Suppressor macrophage (primary cell): ENCODE measurements at places on chromosomes 1 and 21.

DNA sequence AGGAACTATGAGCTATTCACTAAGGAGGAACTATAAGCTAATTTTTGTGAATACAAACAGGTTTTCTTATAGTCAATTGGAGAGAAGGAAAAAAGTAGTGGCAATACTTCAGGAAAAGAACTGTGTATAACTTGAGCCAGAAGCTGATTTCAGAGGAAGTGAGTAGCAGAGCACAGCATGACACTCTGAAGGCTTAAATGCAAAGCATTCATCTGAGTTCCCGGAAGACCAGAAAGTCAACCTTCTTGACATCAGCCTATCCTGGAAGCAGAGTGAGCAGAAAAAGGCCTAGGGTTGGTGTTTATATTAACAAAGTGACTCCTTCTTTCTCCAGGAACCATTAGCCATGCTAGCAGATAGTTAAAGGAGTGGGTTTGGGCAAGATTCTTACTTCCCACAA lies 545.2 kb downstream of the MRPL39 start:
- DNase-seq: peak; percentile 4

DNA sequence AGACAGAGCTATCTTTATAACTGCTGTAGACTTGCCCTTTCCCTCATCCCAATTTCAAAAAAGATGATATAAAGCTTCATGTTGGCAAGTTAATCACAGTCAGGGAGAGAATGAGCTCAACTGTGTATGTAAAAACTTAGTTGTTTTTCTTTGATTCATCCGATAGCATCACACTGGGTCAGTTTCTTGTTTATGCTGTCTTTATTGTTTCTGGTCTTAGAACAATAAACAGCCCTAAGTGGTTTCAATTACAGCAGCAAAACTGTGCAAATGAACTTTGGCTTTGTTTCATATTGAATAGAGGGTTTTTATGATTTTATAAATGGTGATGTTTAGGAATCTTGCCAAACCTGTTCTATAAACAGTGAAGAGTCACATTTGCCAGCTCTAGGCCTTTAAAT lies 423.8 kb upstream of the CXADR start:
- no peak for DNase-seq

GRCh38 chr1:89616844-89617627 lies 15.9 kb upstream of the LRRC8C start:
- DNase-seq: no peak

DNA sequence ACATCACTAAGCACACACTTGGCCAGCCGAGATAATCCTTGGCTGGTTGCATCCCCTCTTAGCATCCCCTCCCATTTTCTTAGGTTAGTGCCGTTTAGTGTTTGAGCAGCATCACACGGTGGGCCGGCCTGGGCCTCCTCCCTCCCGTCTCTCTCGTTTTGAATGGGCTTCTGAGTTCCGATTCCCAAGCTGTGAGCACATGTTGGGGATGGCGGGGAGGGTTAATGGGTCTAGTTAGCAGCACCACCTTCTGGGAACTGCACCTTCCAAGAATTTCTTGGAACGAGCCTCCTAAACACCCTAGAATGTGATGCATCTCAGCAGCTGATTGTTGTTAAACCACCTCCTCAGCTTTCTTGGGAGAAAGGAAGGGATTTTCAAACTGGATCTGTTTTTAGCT lies 73.3 kb downstream of the CNIH3 start:
- no peak for DNase-seq

DNA sequence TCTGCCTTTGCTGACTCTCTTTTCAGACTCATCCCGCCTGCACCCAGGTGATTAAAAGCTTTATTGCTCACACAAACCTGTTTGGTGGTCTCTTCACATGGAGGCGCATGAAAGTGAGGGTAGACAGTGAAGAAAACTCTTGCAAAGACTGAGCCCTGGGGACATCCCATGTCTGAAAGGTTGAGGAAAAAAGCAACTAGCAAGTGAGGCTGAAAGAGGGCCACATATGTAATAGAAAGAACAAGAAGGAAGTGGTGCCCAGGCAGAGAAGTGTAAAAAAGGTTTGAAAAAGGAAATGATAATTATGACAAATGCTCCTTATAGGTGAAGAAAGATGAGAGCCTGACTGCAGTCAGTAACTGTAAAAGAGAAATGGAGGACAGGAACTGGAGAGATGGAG lies 115.9 kb upstream of the NEK7 start:
- no peak for DNase-seq

- DNase-seq: no peak
Measured at GRCh38 chr1:91076834-91077233, 55.0 kb upstream of the ZNF644 start.

GRCh38 chr1:70487459-70487815 lies 76.4 kb downstream of the CTH start:
- DNase-seq: no peak

DNA sequence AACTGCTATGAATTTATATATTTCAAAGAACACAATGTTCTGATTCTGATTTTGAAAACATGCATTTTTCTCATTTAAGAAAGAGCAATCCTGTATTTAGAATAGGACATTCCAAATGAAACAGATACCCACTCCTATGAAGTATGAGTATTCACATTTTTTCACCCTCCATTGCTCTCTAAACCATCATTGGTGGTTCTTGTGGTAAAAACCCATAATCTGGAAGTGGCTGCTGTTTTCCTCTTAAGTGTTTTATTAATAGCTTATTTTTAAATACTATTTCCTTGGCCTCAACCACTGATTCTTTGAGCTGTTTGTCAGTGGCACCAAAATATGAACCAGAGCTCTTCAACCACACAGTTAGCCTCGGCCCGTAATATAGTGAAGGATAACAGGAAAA lies 60.0 kb upstream of the ADAM30 start:
- DNase-seq: no peak

GRCh38 chr1:209076688-209077087 lies 506.8 kb upstream of the CAMK1G start:
- DNase-seq: peak; percentile 23

GRCh38 chr1:85465786-85466134 lies 801 bp upstream of the DDAH1 start:
- DNase-seq: no peak

DNA sequence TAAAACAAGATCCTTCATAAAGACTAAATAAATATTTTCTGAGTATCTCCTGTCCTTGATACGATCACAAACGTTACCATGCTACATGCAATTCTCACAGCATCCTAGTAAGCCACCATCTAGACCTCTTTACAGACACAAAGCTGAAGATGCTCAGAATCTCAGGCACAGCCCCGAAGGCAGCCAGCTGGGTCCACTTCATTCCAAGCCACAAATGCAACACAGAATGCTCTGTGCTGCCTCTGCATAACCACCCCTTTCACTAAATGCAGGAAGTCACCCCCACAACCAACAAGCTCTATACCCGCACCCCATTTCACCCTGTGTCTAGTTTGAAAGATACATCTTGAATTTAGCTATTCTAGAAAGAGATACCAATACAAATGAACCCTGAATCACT lies 12.9 kb downstream of the RCAN1 start:
- DNase-seq: no peak

GRCh38 chr1:206411321-206411720 lies 59.0 kb upstream of the IKBKE start:
- no peak for DNase-seq

DNA sequence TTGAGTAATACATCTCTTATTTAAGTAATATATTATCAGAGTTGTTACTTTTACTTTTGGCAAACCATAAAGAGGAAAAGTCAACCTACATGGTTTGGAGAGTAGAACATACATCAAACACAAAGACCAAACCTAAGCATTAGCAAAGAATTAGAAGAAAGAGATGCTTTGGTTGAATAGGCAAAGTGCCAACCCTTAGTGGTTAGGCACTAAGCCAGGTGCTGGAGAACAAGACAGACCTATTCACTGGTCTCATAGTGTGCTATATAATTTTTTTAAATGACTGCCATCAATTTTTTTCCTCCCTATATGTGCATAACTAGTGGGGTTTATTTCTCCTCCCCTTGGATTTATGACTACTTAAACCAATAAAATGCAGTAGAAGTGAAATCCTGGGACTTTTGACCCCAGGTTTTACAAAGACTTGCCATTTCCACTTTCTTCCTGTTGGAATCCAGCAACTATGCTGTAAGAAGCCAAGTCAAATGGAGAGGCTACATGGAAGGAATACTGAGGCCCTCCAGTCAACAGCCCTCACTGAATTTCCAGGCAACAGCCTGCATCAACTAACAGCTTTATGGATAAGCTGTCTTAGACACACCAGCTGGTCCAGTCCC lies 69.8 kb upstream of the HAO2 start:
- DNase-seq: no peak

DNA sequence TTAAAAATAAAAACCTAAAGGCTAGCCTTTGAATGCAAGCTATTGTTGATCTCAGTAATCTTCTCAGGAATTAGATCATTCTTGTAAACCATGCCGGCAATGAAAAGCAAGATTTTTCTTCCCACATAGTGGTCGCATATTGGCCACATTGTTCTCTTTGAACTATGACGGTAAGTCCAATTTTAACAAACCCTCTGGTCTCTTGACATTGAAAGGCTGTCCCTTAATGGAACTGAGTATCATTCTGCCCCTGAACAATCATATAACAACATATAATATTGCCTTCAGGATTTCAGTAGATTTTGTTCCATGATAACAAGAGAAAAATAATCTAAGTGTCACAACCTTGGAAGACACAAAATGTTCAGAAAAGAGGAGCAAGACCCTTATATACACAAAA lies 1.3 kb downstream of the TNNI3K start:
- DNase-seq: no peak

DNA sequence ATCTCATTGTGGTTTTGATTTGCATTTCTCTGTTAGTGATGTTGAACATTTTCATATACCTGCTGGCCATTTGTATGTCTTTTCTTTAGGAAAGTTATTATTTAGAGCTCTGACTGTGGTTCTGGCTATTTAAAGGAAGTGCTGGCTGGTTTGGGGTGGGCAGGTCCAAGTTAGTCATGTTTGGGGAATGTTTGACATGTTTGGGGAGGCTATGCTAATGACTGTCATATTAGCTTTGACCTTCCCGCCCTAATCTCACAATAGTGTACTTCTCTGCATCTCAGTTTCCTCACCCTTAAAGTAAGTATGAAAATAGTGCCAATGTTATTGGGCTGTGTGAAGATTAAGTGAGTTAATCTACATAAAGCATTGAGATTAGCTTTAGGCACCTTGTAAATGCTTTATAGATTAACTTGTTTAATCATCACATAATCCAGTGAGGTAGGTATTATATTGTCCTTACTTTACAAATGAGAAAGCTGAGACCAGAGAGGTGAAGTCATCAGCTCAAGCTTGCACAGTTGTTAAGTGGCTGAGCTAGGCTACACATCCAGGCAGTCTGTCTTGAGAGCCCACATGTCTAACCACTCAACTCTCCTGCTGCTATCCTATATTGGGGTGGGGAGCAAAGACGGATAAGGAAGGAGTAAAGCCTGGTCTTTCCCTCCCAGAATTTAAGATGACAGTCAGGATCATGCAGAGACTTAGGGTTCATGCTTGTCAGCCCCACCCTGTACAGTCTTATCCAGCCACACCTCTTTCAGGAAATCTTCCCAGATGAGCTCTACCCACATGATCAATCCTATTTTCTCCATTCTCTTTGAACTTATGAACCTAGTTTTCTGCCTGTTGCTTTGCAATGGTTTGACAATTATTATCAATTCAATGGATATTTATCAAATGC lies 22.8 kb upstream of the CRNN start:
- no peak for DNase-seq

GRCh38 chr21:43810505-43811261 lies 21.3 kb downstream of the RRP1 start:
- DNase-seq: peak; percentile 88

- no peak for DNase-seq
Measured at GRCh38 chr1:55329091-55329490, 113.9 kb upstream of the USP24 start.

- DNase-seq: no peak
Measured at GRCh38 chr1:232382671-232383070, 247.3 kb downstream of the SIPA1L2 start.

DNA sequence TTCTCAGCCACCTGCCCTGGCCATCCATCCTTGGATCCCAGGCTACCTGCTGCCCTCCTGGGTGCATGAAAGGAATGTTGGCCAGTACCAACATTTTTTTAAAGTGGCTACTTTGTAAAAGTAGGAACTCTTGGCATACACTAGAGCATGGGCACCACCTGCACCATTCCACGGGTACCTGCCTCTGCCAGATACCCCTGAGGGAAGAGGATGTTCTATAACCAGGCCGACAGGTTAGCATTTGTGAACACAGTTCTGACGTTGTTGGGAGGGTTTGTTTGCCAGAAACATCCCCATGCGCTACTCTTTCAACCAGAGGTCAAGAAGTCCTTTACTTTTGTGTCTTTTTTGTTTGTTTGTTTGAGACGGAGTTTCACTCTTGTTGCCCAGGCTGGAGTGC lies 43.0 kb downstream of the EVA1C start:
- no peak for DNase-seq

DNA sequence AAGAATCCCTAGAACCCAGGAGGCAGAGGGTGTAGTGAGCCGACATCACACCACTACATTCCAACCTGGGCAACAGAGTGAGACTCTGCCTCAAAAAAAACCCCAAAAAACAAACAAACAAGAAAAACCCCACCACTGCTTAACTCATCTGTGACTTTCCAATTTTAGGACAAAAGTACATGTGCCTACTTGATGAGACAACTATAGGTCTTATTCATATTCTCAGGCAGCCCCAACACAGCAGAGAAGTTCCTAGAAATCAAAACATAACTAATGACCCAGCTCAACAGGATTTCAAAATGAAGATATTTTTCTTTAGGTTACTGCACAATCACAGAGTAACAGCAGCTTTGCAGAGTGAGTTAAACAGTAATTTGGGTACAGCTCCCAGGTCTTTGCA lies 26.4 kb downstream of the TIAM1 start:
- DNase-seq: no peak

GRCh38 chr1:200638073-200638472 lies 17.5 kb upstream of the KIF14 start:
- DNase-seq: no peak

DNA sequence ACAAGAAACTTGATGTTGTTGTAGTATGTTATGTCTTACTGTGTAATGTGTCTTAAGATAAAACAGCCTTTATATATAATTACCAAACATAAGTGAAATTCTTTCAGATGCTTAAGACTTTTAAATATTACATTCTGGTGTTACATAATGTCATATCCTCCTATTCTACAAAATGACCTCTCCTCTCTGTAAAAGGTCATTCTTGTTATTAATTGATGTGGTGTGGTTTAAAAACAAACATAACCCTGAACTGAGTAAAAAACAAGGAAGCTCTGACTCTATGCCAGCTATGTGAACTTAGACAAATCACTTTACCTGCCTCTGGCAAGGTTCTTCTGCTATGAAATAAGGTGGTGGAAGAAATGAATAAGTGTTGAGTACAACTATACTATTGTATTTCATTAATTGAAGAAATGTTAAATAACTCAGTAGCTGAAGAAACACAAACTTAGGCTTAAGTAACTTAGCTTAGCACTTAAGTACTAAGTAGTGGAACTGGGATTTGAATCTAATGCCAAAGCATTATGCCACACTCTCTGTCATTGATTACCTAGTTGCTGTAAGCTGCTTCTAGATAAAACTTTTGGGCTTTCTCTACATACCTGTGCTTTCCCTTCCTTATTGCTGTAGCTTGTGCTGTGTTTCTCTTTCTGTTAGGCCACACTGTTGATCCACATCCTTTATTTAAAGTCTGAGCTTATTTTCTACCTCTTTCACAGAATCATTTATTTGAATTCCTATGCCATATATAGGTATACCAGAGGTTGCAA lies 859 bp upstream of the ANGPTL1 start:
- no peak for DNase-seq

- no peak for DNase-seq
Measured at GRCh38 chr1:23803674-23804073, 3.1 kb upstream of the GALE start.
